ENCODE measurements at places on chromosomes 3 and 15.

GRCh38 chr3:159766563-159767185 is 222.0 kb upstream of the IL12A start:
- DNase-seq: no peak

DNA sequence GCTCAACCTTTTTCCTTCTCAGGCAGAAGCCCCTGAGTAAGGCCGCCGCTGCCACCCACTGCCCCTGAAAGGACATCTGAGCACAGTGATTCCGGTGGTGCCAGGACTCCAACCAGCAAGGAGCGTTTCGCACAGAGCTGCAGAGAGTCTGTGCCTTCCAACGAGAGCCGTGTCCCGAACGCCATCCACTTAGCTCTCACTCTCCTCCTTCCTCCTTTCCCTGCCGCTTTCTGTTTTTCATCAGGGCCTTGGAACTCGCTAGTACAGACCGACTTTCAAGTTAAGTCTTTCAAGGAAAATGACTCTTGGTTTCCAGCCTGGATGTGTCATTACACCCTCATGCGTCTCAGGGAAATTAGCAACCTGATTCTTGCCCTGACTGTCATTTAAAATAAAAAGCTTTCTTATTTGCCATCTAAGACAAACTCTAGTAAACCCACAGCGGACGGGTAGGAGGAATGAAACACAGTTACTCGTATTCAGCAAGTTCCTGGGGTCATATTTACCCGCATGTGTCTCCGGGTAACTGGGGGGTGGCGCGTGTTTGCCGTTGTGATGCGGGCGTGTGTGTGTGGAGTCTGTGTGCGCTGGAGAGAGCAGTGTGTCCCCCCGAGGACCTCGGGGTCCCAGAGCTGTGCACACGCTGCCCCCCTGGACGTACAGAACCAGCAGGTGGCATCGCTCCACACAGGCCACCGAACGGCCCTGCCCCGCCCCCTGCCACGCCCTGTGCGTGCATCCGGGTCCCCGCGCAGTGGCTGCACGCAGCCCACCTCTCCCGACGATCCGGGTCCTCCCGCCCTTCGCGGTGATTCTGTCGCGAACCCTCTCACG is 30.4 kb upstream of the ALDH1A3 start:
- peak; percentile 62 for DNase-seq

DNA sequence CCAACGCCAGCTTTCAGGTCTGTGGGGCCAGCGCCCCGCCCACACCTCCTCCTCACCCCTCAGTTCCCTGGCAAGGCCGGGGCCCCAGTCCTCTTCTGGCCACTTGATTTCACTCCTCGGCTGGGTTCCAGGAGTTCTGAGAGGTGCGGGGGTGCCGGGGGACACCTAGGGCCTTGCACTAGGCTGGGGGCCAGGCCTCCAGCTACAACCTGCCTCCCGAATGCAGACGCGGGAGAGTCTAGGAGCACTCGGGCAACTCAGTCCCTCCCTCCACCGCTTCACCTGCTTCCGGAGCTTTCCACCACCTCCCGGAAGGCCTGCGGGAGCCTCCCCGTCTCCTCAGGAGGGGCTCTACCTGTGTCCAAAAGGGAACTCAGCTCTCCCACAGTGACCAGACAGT is 35.6 kb downstream of the TNK2 start:
- peak; percentile 74 for DNase-seq

GRCh38 chr3:161293381-161293780 is 72.3 kb downstream of the NMD3 start:
- DNase-seq: no peak

DNA sequence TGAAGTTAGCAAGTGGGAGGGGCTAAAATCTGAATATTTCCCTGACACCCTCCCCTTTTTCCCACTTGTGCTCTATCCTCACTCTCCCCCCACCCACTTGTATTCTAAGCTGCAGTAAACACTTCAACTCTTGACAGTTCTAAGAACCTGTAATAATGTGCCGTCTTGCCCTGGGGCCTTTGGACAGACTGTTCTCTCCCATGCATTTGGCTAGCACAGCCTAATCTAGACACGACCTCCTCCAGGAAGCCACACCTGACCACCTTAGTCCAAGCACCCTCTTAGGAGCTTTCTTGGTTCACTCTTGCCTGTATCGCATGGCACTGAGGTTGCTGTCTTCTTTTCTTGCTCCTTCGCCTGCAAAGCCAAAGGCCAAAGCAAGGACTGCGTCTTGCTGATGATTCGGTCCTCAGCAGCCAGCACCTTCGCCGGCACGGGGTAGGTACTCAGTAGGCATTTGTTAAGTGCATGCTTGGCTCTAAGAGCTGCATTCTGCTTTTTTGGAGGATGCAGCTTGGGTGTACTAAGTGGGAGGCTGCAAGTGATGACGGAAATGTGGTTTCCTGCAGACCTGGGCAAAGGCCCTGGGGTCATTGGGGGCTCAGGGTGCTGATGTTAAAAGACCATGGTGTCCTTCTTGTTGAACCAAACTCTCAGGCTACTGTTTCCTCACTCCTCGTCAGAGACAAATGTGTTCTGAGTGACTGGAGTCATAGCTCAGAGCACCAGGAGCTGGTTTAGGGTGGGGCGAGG is 2.0 kb upstream of the ZNF710 start:
- DNase-seq: peak; percentile 53

DNA sequence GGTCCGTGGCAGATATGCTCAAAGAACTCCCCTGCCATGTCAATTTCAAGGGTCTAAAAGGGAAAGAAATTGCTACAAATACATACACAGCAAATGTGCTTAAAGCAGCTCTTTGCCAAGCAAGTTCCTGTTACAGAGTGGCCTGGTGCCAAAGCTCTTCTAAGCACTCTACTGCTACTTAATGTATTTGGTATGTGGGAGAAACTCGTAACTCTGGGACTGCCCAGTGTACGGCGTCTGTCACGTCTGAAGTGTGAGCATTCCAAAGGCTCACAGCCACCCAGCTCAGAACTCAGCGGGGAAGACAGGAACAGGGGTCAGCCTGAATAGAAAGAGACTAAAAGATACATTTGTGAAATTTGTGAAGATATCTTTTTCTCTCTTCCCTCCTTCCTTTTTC is 54.6 kb downstream of the RBMS3 start:
- peak; percentile 75 for DNase-seq

GRCh38 chr3:137988152-137988551 is 21.8 kb upstream of the CLDN18 start:
- DNase-seq: no peak

DNA sequence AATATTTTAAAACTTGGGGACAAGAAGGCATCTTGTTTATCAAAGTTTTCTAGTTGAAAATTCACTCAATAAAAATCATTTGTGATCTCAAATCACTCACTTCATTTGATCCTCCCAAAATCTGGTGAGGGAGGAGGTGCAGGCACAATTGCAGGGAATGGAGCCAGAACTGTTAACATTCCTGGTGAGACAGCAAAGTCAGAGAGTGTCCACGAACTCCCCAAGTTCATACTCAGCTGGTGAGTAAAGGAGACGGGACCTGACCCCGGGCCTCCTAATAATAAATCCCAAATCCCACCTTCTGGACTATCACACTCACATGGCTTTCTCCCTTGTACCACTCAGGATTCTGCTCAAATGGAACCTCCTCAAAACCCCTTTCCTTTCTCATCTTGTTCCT is 252.3 kb upstream of the LRTM1 start:
- DNase-seq: no peak

DNA sequence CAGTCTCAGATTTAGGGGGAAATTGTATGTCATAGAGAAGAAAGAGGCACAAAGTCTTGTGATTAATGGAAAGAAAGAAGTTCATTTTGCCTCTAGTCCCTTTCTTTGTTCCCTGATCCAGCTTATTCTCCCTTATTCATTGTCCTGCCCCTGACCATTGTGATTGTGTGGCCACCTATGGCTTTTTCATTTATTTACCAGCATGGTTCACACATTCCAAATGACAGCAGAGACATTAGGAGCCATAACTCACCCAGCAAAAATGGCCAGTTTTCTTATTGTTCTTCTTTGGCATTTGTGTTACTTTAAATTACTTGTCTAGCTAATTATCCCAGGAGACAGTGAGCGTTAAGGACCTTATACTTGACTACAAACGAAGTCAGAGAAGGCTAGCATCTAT is 36.3 kb upstream of the SGO1 start:
- DNase-seq: no peak

DNA sequence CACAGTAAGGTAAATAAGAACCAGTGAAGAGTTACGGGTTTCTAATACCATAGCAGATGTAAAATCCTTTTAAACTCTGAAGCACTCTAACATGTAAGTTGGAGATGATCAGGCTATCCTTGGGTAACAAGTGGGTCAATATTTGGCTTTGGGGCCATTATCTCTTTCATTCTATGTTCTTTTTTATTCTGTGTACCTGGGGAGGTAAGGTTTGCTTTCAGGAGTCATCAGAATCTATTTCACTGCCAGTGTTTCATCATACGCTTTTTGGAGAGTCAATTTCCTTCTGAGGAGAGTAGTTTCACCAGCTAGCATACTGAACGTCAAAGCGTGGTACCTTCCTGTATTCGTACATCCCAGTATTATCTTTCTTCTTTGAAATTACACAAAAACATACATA is 166.5 kb downstream of the GMNC start:
- DNase-seq: no peak

GRCh38 chr3:43489930-43490329 is 131.9 kb downstream of the ANO10 start:
- no peak for DNase-seq

DNA sequence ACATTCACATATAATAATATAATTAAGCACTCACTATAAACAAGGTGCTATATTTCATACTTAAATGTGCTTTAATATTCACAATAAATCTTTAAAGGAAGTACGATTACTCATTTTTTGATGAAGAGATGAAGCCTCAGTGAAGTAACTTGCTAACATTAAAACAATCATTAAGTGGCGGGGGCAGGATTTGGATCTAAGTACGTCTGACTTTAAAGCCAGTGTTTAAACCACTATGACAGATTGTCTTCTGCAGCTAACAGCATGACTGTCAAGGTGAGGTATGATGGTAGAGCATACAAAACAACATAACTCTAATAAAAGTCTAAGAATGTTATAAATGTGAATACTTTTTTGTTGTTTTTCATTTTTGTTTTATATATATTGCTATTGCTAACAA is 862.1 kb downstream of the ROBO1 start:
- DNase-seq: no peak

DNA sequence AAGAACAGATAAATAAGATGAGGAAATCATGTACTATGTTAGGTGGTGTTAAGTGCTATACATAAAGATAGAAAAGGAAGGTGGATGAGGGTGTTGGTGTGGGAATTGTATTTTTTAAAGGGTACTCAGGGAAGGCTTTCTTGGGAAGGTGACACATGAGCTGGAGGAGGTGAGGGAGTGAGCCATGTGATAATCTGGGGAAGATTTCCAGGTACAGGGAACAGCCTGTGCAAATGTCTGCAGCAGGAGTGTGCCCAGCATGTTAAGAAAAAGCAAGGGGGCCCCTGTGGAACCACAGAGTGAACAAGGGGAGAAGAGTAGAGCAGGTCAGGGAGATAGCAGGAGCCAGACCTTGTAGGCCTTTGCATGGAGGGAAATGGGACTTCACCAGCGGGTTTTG is 175.6 kb downstream of the SSR3 start:
- no peak for DNase-seq

DNA sequence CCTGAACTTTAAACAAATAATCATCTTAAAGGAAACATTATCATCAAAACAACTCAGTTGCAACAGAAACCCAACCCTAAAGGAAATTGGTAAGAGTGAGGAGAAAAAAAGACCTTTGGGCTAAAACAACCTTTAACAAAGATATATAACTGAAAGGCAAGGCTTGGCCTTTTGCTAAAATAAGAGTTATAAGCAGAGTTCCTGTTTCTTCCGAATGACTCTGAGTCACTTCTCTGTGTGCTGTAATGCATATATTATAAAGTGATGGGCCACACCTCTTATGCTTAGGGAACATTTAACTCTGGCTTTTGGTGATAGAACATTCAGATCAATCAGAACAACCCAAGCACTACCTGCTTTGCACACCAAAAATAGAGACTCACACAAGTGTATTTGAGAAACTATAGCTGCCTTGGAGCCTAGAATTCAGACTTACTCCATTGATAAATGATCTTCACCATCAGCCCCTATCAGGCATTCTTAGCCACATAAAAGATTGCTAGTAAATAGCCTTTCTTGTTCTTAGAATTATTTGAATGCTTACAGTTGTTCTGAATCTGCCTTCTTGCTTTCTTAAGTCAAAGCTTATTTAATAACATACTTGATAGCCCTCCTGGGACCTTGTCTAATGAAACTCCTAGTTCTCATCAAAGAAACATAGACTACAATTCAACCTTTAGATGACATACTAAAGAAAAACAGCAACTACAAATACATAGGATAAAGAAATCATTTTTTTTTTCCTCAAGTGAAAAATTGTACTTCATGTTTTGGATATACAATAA is 294.2 kb upstream of the SEMA6D start:
- DNase-seq: no peak

GRCh38 chr15:90620379-90621067 is 90.8 kb downstream of the CRTC3 start:
- DNase-seq: peak; percentile 58

DNA sequence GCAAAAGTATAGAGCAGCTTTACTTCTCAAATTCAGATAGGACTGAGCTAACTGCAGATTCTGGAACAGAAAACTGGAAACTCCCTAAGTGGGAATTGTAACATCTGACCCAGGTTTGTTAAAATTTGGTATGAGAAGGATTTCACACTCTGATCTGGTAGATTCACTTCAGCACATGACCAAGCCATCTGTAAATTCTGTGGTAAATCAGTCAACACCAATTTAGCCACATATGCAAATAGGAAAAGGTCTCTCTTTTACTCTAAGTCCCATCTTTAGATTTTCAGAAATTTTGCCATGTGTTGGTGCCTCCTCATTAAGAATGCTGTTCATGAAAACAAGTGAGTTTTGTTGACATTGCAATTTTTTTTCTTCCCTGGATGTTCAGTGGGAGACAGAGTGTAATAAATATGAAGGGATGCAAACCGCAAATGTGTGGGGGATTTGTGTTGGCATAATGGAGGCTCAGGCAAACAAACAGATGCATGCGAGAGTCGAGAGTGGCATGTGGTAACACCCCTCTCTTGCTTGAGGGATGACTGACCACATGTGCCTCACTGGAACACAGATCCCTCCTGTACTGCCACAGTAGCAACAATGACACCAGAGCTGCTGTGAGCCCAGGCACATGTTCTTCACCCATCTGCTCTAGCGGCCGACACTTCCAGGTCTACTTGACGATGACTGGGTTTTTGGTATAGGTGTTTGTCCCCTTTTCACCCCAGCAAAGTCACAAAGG is 146.6 kb downstream of the FEZF2 start:
- DNase-seq: no peak

GRCh38 chr15:29208352-29208751 is 61.3 kb downstream of the NSMCE3 start:
- DNase-seq: no peak

GRCh38 chr15:57726411-57726810 is 19.9 kb downstream of the POLR2M start:
- no peak for DNase-seq

- no peak for DNase-seq
These were observed 88.2 kb upstream of the LMCD1 start for GRCh38 chr3:8413337-8413926.

DNA sequence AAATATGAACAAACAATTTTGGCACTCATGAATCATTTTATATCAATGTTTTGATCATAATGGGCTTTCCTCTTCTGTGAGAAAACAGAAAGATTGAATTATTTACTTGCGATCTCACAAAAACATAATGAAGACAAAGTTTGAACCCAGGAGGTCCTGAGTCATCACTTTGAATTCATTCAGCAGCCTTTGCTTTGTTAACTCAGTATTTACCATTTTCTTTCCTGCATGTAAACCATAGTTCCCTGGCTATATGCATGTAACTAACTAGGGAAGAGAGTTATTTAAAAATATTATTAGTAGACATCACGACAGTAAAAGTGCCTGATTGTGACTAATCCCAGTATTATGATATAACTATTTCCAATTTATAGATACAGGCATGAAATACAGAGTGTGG is 1026.2 kb downstream of the PLOD2 start:
- DNase-seq: no peak
